Colonic mucosa (tissue), 4 donors: ENCODE measurements at places on chromosomes 3 and 15. TPM values are rescaled to one million over a fixed set of nuclear protein-coding genes. Genes with fewer than 3 reads are reported as not detected.
A peak's percentile ranks its signal among the peaks of the same experiment; 100 is the strongest.

DNA sequence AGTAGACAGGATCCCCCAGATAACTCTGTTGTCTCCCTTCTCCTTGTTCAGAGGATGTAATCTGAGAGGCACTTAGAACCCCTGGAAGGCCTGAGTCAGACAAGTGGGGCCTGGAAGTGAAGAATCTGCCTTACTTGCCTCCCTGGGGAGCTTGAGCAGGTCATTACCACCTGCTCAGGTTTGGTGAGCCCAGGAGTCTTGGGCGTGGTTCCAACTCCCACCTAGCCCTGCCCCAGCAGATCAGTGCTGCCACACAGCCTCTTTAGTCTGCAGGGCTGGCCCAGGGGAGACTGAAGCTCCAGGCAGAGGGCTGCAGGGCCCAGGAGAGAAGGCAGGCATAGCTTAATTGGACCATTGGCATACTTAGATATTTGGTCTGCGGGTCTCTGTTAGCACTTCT, 230.0 kb downstream of the ERC2 start:
- DNase-seq, result no peak
- no peak overlapping the region for H3K4me3 ChIP-seq
- no peaks in the 10 kb centered on the region for H3K4me1 ChIP-seq

DNA sequence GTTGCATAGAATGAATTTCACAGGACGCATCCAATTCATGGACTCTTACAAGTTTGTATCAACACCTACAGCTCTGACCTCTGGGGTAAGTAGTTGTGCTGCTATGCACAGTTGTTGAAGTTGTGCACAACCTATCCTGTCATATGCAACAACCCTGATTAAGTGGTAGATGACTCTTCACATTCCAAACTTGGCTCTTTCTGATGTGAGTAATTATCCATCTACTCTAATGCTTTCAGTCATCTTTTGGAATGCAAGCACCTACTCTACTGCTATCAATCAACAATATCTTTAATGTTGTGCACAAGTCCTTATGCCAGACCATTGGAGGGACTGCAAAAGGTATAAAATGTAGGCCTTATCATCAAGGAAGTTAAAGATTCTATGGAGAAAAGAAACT, 921.4 kb downstream of the MCTP2 start:
- no peaks in the 10 kb centered on the region for H3K36me3 ChIP-seq
- no peak overlapping the region for H3K4me3 ChIP-seq
- no peak overlapping the region for H3K27ac ChIP-seq
- DNase-seq, result no peak
- H3K27me3 ChIP-seq, result no peaks in the 10 kb centered on the region

GRCh38 chr15:57363661-57364060, 12.6 kb upstream of the CGNL1 start:
- H3K27ac ChIP-seq, result no peak overlapping the region
- no peaks in the 10 kb centered on the region for H3K27me3 ChIP-seq
- no peaks in the 10 kb centered on the region for H3K4me1 ChIP-seq
- no peaks in the 10 kb centered on the region for H3K36me3 ChIP-seq

DNA sequence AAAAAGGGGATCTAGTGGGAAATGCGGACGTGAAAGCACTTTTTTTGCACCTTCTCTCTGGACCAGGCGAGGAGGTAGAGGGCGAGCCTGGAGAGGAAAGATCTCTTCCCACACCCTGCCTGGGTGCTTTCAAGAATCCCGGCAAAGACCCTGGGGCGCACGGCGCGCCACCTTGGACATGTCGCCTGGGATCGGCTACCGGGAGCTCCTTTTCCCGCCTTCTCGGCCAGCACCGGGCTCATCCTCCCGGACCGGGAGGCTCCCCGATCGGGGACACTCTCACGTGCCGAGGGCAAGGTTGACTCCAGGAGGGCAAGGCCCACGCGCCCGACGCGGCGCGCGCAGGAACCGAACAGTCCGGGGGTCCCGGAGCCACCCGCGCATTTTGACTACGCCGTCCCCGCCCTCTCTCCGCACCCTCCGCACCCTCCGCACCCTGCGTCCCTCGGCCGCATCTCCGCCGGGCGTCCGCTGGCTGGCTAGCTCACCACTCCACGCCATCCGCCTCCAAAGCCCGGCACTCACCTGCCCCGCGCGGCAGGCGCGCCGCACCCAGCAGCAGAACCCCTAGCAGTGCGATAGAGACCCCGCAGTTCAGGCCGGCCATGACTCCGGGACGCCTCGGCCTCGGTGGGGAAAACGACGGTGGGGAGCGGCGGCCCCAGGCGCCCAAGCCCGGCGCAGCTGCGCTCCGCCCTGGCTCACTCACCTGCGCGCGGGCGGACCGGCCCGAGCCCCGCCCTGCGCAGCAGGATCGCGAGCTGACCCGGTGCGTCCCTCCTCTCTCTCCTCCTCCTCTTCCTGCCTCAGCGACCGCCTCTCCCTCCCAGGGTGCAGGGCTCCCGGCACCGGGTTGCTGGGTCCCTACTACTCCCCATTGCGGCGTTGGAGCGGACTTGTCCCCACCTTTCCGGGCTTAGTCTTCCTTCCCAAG, at the start of gene CDCP1:
Gene CDCP1, minus strand, starts transcription at position 698 of the 934 bp plus-strand sequence. Its CDS starts 91 bp downstream, at position 607.
- DNase-seq, result peak; percentile 83
- H3K27ac ChIP-seq, result peak within 1 kb of the TSS; percentile 87
- H3K36me3 ChIP-seq, result no peaks in the 10 kb centered on the region
- no peaks in the 10 kb centered on the region for H3K4me1 ChIP-seq
- peaks cover 4% of the 10 kb centered on the region for H3K27me3 ChIP-seq

GRCh38 chr15:75723847-75724660, 11.4 kb upstream of the CSPG4 start:
- no peak overlapping the region for H3K4me3 ChIP-seq
- peak overlapping the region; percentile 38 for H3K27ac ChIP-seq
- H3K36me3 ChIP-seq, result no peaks in the 10 kb centered on the region

DNA sequence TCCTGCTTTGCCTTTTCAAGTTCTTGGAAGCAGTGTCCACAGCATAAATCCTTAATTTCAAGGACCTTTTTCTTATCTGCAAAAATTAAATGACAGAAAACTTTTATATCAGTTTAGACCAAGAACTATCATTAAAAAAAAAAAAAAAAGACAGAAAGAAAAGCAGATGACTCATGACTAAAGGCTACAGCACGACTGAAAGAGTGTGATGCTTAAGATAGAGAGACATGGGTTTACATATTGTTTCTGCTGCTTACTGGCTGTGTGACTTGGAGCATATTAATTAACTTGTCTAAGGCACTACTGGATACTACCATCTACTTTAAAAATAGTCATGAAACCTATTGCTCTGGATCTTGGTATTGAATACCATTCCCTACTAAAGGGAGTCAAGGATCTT, 62.3 kb downstream of the CEP152 start:
- DNase-seq, result no peak
- no peak overlapping the region for H3K27ac ChIP-seq
- no peak overlapping the region for H3K4me3 ChIP-seq
- no peaks in the 10 kb centered on the region for H3K36me3 ChIP-seq

DNA sequence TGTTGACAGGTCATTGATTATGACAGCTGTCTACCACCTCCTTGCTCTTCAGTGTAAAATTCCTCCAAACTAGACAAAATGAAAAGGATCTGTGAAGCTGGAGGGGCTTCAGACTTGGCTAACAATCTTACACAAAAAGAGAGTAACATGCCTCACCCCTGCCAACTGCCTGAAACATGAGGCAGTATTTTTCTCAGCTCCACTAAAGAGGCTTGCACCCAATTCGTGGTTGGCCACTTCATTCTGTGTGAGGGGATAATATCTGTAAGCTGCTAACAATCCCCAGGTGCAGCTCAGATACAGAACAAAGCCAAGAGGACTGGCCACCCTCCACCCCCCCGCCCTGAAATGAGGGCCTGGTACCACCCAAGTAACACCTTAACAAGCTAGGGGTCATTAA, 2.8 kb downstream of the MB21D2 start:
- no peak overlapping the region for H3K4me3 ChIP-seq
- H3K27me3 ChIP-seq, result no peaks in the 10 kb centered on the region
- DNase-seq, result no peak
- no peaks in the 10 kb centered on the region for H3K4me1 ChIP-seq
- no peaks in the 10 kb centered on the region for H3K36me3 ChIP-seq
- no peak overlapping the region for H3K27ac ChIP-seq

- no peaks in the 10 kb centered on the region for H3K36me3 ChIP-seq
- no peaks in the 10 kb centered on the region for H3K27me3 ChIP-seq
- H3K4me1 ChIP-seq, result peaks cover 13% of the 10 kb centered on the region
- H3K27ac ChIP-seq, result no peak overlapping the region
- H3K4me3 ChIP-seq, result no peak overlapping the region
- DNase-seq, result peak; percentile 83
These were observed 8.6 kb downstream of the KLHL25 start for GRCh38 chr15:85785887-85786780.

GRCh38 chr3:39750712-39751111, 58.7 kb upstream of the MYRIP start:
- no peak for DNase-seq
- H3K27ac ChIP-seq, result no peak overlapping the region
- no peaks in the 10 kb centered on the region for H3K4me1 ChIP-seq
- no peaks in the 10 kb centered on the region for H3K36me3 ChIP-seq

GRCh38 chr3:16181361-16181760, 6.9 kb downstream of the GALNT15 start:
- H3K4me3 ChIP-seq, result no peak overlapping the region
- peak; percentile 33 for DNase-seq
- no peaks in the 10 kb centered on the region for H3K36me3 ChIP-seq
- no peak overlapping the region for H3K27ac ChIP-seq
- H3K27me3 ChIP-seq, result no peaks in the 10 kb centered on the region
- H3K4me1 ChIP-seq, result no peaks in the 10 kb centered on the region

GRCh38 chr15:96334017-96334704, 3.7 kb downstream of the NR2F2 start:
- peak overlapping the region; percentile 50 for H3K4me3 ChIP-seq
- H3K36me3 ChIP-seq, result no peaks in the 10 kb centered on the region
- peak; percentile 22 for DNase-seq
- peak overlapping the region; percentile 84 for H3K27ac ChIP-seq
- H3K4me1 ChIP-seq, result no peaks in the 10 kb centered on the region

- H3K36me3 ChIP-seq, result no peaks in the 10 kb centered on the region
- no peaks in the 10 kb centered on the region for H3K4me1 ChIP-seq
- no peaks in the 10 kb centered on the region for H3K27me3 ChIP-seq
- no peak overlapping the region for H3K27ac ChIP-seq
- H3K4me3 ChIP-seq, result no peak overlapping the region
These were observed 33.7 kb downstream of the UQCC5 start for GRCh38 chr3:52570076-52570475.

- H3K36me3 ChIP-seq, result no peaks in the 10 kb centered on the region
- H3K27me3 ChIP-seq, result no peaks in the 10 kb centered on the region
- H3K4me3 ChIP-seq, result no peak overlapping the region
- peak; percentile 63 for DNase-seq
These were observed 202.2 kb upstream of the BHLHE40 start for GRCh38 chr3:4776980-4777581.

GRCh38 chr15:79977431-79978054, 6.5 kb upstream of the BCL2A1 start:
- no peaks in the 10 kb centered on the region for H3K27me3 ChIP-seq
- no peak overlapping the region for H3K4me3 ChIP-seq
- no peaks in the 10 kb centered on the region for H3K36me3 ChIP-seq
- DNase-seq, result no peak
- H3K4me1 ChIP-seq, result no peaks in the 10 kb centered on the region

GRCh38 chr3:18410205-18410604, 14.9 kb downstream of the SATB1 start:
- no peak for DNase-seq
- H3K36me3 ChIP-seq, result no peaks in the 10 kb centered on the region
- no peaks in the 10 kb centered on the region for H3K27me3 ChIP-seq
- H3K4me1 ChIP-seq, result no peaks in the 10 kb centered on the region
- no peak overlapping the region for H3K4me3 ChIP-seq
- H3K27ac ChIP-seq, result no peak overlapping the region

DNA sequence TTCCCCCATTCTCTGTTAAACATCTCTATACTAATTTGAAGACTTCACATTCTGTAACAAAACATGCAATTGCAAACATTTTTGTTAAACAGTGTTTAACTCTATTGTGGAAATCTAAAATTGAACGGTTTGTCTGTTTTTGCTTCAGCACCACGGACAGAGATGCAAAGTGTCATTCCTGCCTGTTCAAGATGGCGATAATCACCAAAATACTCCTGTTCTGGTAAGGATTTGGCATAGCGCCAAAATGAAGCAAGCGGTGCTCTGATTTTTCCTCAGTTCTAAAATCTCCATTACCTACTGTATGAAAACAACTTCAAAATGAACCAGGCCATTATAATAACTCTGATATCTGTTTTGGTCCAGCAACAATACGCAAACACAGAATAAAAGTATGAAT, 129.7 kb upstream of the TUSC7 start:
- no peak for DNase-seq
- no peaks in the 10 kb centered on the region for H3K36me3 ChIP-seq
- no peak overlapping the region for H3K4me3 ChIP-seq
- H3K4me1 ChIP-seq, result no peaks in the 10 kb centered on the region

DNA sequence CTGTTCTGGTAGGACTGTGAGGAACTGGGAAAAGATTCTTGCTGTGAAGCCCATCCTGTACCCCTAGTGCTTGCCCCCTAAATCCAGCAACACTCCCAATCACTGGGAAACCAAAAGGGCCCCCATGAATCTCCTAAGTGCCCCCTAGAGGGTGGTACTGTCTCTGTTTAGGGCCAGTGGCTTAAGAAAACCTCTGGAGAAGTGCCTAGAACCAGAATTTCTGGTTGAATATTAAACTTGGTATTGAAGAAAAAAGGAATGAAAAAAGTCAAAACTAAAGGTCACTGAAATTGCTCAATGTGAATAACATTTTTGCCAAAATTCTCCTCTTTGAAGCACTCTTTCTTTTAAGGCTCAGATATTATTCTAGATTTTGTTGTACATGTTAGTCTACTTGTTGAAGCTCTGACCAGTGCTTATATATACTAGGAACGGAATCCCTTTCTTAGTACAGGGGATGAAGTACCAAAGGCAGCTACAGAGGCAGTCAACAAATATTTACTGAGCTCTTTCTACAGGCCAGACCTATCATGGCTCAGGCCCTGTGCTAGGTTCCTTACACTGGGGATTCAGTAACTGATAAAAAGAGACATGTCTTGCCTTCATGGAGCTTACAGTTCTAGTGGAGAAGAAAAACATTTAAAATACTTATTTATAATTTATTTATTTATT, 138.8 kb downstream of the MYLK start:
- H3K27ac ChIP-seq, result no peak overlapping the region
- H3K36me3 ChIP-seq, result no peaks in the 10 kb centered on the region
- no peaks in the 10 kb centered on the region for H3K27me3 ChIP-seq

GRCh38 chr3:32347343-32348125, 44.1 kb upstream of the CMTM7 start:
- peak; percentile 34 for DNase-seq
- H3K27me3 ChIP-seq, result no peaks in the 10 kb centered on the region
- H3K27ac ChIP-seq, result no peak overlapping the region

Gene UBE2E2
- total RNA-seq, result 7.6 TPM

Gene FAM43A
- total RNA-seq, result 10.2 TPM

Gene ANXA2
- total RNA-seq, result 816 TPM

Gene COL6A6
- total RNA-seq, result not detected

Gene IQCF5
- not detected for total RNA-seq

Gene RNU5B-1
- total RNA-seq, result 26.1 TPM
